Prostate gland (tissue), 2 donors: ENCODE measurements at places on chromosomes 3 and 15. TPM values are rescaled to one million over a fixed set of nuclear protein-coding genes. Genes with fewer than 3 reads are reported as not detected.
A peak's percentile ranks its signal among the peaks of the same experiment; 100 is the strongest.

GRAMD2A gene
- total RNA-seq = 6.4 TPM

LSAMP gene
- 38.0 TPM for total RNA-seq

GRCh38 chr15:36612063-36612788 is 32.8 kb downstream of the CDIN1 start:
- H3K27me3 ChIP-seq = no peaks in the 10 kb centered on the region
- H3K4me3 ChIP-seq = no peak overlapping the region
- DNase-seq = no peak
- no peaks in the 10 kb centered on the region for H3K4me1 ChIP-seq

HSPBAP1 gene
- 4.1 TPM for total RNA-seq

DNA sequence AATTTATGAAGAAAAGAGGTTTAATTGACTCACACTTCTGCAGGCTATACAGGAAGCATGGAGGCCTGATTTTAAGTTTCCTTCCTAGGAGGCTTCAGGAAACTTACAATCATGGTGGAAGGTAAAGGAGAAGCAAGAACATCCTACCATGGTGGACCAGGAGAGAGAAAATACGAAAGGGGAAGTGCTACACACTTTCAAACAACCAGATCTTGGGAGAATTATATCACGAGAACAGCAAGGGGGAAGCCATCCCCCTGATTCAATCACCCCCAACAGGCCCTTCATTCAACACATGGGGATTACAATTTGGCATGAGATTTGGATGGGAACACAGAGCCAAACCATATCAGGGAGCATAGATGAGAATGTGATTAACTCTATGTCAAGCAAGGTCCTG is 121.0 kb downstream of the MTHFS start:
- DNase-seq = no peak
- no peak overlapping the region for H3K4me3 ChIP-seq
- H3K36me3 ChIP-seq = no peaks in the 10 kb centered on the region
- peak overlapping the region; percentile 57 for H3K27ac ChIP-seq
- no peaks in the 10 kb centered on the region for H3K27me3 ChIP-seq
- H3K4me1 ChIP-seq = peaks cover 6% of the 10 kb centered on the region

DPPA2 gene
- not detected for total RNA-seq

- H3K4me3 ChIP-seq = no peak overlapping the region
- no peaks in the 10 kb centered on the region for H3K4me1 ChIP-seq
These were observed 117.9 kb upstream of the SMAD3 start for GRCh38 chr15:66947471-66947870.

DNA sequence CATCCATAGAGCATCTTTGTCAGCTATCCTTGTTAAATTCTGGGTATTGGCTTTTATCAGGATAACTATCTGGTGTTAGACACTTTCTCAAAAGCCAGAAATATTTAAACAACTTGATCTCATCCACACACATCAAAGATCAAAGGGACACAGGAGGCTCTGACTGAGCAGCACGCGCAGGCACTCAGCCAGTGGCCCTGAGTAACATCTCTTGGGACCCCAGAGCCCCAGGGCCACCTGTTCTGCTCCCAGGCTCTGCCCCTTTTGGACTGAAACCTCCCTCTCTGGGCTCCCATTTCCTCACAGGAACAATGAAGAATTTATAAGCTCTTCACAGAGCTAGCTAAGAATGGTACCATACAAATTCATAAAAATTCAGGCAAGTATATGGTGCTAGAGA is 16.1 kb downstream of the ATP10A start:
- no peak overlapping the region for H3K4me3 ChIP-seq
- H3K36me3 ChIP-seq = no peaks in the 10 kb centered on the region
- no peak for DNase-seq

DNA sequence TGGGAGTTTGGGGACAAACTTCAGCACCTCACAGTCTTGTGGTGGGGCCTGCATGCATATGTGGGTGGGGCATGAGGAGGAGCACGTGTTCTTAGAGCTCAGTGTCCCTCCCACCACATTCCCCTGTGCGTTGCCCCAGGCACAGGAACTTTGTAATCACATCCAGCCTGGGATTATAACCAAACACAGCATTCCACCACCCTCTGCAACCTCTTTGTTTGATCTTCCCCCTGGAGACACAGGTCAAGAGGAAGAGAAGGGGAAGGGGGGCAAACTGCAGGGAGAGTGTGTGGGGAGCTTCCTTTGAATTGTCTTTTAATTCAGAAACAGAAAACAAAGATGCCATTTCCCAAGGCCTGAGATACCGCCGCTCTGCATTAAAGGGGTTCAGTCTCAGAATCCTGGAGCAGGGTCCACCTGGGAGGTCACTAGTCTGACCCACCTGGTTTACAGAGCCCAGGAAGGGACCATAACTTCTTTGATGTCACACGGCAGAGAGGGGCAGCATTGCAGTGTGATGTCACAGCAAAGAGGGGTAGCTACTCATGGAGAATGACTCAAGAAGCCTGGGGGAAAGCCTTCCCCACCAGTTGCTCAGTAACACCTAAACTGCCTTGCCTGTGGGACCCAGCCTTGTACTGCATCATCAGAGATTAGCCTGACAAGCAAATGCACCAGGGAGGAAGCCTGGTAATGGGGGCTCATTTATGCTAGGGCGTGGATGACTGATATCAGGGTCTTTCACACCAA is 106.3 kb upstream of the RNU6-1 start:
- H3K4me3 ChIP-seq = no peak overlapping the region
- H3K4me1 ChIP-seq = peaks cover 3% of the 10 kb centered on the region
- no peaks in the 10 kb centered on the region for H3K36me3 ChIP-seq
- H3K27ac ChIP-seq = peak overlapping the region; percentile 71
- no peaks in the 10 kb centered on the region for H3K27me3 ChIP-seq
- peak; percentile 30 for DNase-seq

SLC24A1 gene
- total RNA-seq = 8.9 TPM

GRCh38 chr3:196135693-196136639 is 54.1 kb upstream of the TFRC start:
- H3K4me1 ChIP-seq = peaks cover 4% of the 10 kb centered on the region
- no peaks in the 10 kb centered on the region for H3K36me3 ChIP-seq
- peak overlapping the region; percentile 77 for H3K27ac ChIP-seq
- no peak overlapping the region for H3K4me3 ChIP-seq

- H3K36me3 ChIP-seq = no peaks in the 10 kb centered on the region
- no peak for DNase-seq
- no peaks in the 10 kb centered on the region for H3K4me1 ChIP-seq
- no peaks in the 10 kb centered on the region for H3K27me3 ChIP-seq
- H3K27ac ChIP-seq = no peak overlapping the region
These were observed 215.5 kb downstream of the LRRC3B start for GRCh38 chr3:26838026-26838425.

GCNT3 gene
- total RNA-seq = 1.6 TPM

IL12A gene
- total RNA-seq = 1.3 TPM

ADCY5 gene
- total RNA-seq = 69.6 TPM

GRCh38 chr3:154953538-154953937 is 126.6 kb upstream of the MME start:
- H3K36me3 ChIP-seq = no peaks in the 10 kb centered on the region
- H3K27ac ChIP-seq = no peak overlapping the region
- DNase-seq = no peak
- no peak overlapping the region for H3K4me3 ChIP-seq
- no peaks in the 10 kb centered on the region for H3K4me1 ChIP-seq
- no peaks in the 10 kb centered on the region for H3K27me3 ChIP-seq

- no peak overlapping the region for H3K27ac ChIP-seq
- no peaks in the 10 kb centered on the region for H3K27me3 ChIP-seq
- no peak for DNase-seq
- no peak overlapping the region for H3K4me3 ChIP-seq
- H3K4me1 ChIP-seq = no peaks in the 10 kb centered on the region
These were observed 823.0 kb upstream of the NECTIN3 start for GRCh38 chr3:110248666-110249065.

DNA sequence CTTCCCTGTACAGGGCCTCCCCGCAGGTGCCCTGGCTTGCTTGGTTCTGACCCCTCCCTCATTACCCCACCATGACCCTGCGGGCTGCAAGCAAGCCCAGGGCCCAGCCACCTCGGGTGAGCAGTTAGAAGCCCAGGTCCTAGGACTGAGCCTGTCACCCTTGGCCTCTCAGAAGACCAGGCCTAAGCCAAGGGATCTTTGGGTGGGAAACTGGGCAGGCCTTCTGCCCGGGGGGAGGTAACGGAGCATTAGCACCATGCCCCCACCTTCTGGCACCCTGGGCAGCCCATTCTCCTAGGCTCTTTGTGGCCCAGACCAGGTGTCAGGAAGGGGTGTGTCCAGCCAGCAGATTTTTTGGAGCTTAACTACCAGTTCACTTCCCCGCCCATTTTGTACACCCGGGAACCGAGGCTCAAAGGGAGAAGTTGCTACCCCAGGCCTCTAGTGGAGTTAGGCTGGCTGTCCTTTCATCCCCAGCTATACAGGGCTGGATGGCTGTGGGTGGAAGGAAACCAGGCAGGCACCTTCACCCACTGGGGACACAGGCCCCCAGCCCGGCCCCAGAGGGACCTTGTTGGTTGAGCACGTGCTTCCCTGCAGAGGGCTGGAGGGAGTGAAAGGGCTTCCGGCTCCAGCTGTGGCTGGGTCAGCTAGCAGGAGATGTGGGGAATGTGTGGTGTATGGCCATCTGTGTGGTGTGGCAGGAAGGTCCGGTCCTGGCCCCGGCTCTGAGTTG is 1.4 kb downstream of the CSK start:
- no peaks in the 10 kb centered on the region for H3K27me3 ChIP-seq
- DNase-seq = no peak
- H3K4me3 ChIP-seq = peak overlapping the region; percentile 80

LCTL gene
- not detected for total RNA-seq

DNA sequence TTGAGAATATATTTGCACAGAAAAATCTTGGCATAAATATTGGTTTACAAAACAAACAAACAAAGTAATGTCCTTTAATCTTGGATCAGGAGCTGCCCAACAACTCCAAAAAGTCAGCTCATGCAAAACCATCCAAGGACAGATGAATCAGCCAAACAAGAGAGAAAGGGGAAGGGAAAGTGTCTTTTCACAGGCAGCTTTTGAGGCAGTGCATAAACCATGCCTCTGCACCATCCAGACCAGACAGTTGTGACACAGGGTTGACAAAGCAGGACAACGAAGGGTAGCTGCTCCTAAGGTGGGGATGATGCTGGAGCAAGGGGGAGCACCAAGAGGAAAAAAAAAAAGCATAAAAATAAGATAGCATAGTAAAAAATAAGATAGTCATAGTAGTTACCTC is 8.7 kb downstream of the CD86 start:
- no peaks in the 10 kb centered on the region for H3K4me1 ChIP-seq
- H3K27me3 ChIP-seq = no peaks in the 10 kb centered on the region
- H3K36me3 ChIP-seq = no peaks in the 10 kb centered on the region
- no peak for DNase-seq
- H3K27ac ChIP-seq = no peak overlapping the region

GRCh38 chr3:12301513-12301912 is 12.6 kb downstream of the PPARG start:
- H3K4me3 ChIP-seq = no peak overlapping the region
- no peak for DNase-seq
- no peaks in the 10 kb centered on the region for H3K4me1 ChIP-seq
- no peaks in the 10 kb centered on the region for H3K36me3 ChIP-seq
- H3K27me3 ChIP-seq = no peaks in the 10 kb centered on the region

DNA sequence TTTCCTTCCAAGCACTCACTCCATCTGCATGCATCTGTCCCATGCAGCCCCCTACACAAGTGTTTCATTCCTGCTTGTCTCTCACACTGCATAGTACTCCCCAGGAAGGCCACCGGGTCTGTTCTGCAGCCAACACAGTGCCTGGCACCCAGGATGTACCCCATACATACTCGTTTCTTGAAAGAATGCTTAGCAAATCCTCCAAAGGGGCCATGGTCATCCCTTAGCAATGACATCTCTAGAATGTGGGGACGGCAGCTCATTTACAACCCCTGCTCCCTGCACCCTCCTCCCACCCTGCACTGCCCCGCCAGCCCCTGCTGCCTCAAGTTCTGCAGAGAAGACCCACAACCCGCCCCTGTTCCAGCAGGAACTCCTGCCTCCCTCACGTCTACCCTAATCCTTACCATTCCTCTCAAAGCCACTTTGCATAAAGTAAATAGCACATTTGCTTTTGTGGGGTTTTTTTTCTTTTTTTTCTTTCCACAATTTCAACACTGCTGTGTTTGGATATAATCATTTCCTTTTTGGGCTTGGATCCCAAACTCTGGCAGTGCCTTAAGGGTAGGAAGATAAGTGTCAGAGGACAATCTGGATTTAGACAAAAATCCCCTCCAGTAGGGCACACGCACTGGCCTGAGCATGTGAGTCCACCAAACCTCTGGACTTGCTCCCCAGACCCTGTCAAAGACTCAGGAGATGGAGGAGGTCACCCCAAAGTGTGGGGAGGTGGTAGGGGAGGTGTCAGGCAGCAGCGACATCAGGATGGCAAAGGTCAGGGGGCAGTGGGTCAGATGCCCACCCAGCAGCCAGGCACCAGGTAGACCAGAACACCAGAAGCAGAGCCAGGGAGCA is 68.4 kb downstream of the MEGF11 start:
- no peaks in the 10 kb centered on the region for H3K36me3 ChIP-seq
- DNase-seq = no peak
- H3K4me1 ChIP-seq = no peaks in the 10 kb centered on the region

DNA sequence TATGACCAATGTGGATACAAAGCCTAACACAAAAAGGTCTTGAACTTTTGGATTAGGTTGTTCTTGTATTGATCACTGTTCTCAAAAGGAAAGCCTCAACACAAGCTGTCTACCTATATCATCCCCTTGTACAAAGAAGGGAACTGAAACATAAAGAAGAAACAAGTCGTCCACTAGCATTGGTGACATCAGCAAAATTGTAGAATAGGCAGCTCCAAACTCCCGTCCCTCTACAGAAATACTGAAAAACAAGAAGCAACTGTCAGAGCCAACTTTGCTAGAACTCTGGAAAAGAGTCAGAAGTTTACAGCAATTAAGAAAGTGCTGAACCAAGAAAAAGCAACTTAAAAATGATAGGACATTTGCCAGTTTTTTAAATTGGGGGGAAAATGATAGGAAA is 7.5 kb upstream of the NR1I2 start:
- DNase-seq = no peak
- H3K27ac ChIP-seq = no peak overlapping the region
- H3K4me3 ChIP-seq = no peak overlapping the region
- H3K36me3 ChIP-seq = no peaks in the 10 kb centered on the region
- no peaks in the 10 kb centered on the region for H3K27me3 ChIP-seq
- H3K4me1 ChIP-seq = no peaks in the 10 kb centered on the region
